Placental pericyte (primary cell): ENCODE measurements at places on chromosomes 11 and 22. TPM values are rescaled to one million over a fixed set of nuclear protein-coding genes. Genes with fewer than 3 reads are reported as not detected.

Gene GGT5
- total RNA-seq = 3.5 and 6.7 TPM in 2 replicates

Gene TEX12
- 0.22 TPM in 1 of 2 replicates, not detected in the other for total RNA-seq

Gene CRYBB1
- total RNA-seq = not detected in 2 replicates

Gene EFEMP2
- 69.9 and 112 TPM in 2 replicates for total RNA-seq

Gene RNH1
- 317 and 486 TPM in 2 replicates for total RNA-seq

Gene TMEM45B
- not detected in 2 replicates for total RNA-seq

Gene SERPIND1
- total RNA-seq = 0.22 and 0.72 TPM in 2 replicates

Gene PKDREJ
- not detected in 2 replicates for total RNA-seq

Gene HTR3A
- total RNA-seq = not detected in 2 replicates

Gene CSF2RB
- total RNA-seq = under 0.01 and 0.14 TPM in 2 replicates

Gene FGF4
- not detected in 2 replicates for total RNA-seq

Gene TESMIN
- total RNA-seq = 0.44 and 0.57 TPM in 2 replicates

Gene PELI3
- total RNA-seq = 11.4 and 11.9 TPM in 2 replicates

Gene MRGPRX4
- total RNA-seq = not detected in 2 replicates

Gene MIAT
- total RNA-seq = 1.1 TPM in 2 replicates

Gene MUC5AC
- total RNA-seq = not detected in 2 replicates

Gene TAF10
- 33.3 and 41.2 TPM in 2 replicates for total RNA-seq

Gene CDON
- total RNA-seq = 1.7 and 3.3 TPM in 2 replicates

Gene MYBPC3
- not detected in 2 replicates for total RNA-seq

Gene OR52I1
- total RNA-seq = not detected in 2 replicates

Gene NAGA
- total RNA-seq = 35.2 and 45.8 TPM in 2 replicates

Gene USP2
- total RNA-seq = not detected in 2 replicates

Gene DEPDC7
- total RNA-seq = 2.6 and 16.8 TPM in 2 replicates

Gene PANX3
- total RNA-seq = not detected in 2 replicates

Gene TREH
- not detected in 2 replicates for total RNA-seq

Gene MAFF
- total RNA-seq = 64.6 and 70.9 TPM in 2 replicates

Gene MAPK8IP2
- 0.14 and 1.5 TPM in 2 replicates for total RNA-seq

Gene DCDC1
- under 0.01 TPM in 1 of 2 replicates, not detected in the other for total RNA-seq

Gene CD6
- total RNA-seq = not detected in 2 replicates

Gene CASP5
- total RNA-seq = 1.5 TPM in 1 of 2 replicates, not detected in the other

Gene ALX4
- not detected in 2 replicates for total RNA-seq

Gene PAAF1
- total RNA-seq = 6.8 and 10.2 TPM in 2 replicates

Gene GATD1
- 39.9 and 53.8 TPM in 2 replicates for total RNA-seq

Gene NXPE2
- not detected in 2 replicates for total RNA-seq

Gene CFAP68
- total RNA-seq = 9.3 and 11.2 TPM in 2 replicates

Gene PKNOX2
- total RNA-seq = 2.8 and 7.7 TPM in 2 replicates

Gene OR2AG1
- total RNA-seq = not detected in 2 replicates

Gene MADD
- 31.5 and 36.1 TPM in 2 replicates for total RNA-seq
